T1000 (cell line): ENCODE measurements at places on chromosomes 7 and 10.
A peak's percentile ranks its signal among the peaks of the same experiment; 100 is the strongest.

DNA sequence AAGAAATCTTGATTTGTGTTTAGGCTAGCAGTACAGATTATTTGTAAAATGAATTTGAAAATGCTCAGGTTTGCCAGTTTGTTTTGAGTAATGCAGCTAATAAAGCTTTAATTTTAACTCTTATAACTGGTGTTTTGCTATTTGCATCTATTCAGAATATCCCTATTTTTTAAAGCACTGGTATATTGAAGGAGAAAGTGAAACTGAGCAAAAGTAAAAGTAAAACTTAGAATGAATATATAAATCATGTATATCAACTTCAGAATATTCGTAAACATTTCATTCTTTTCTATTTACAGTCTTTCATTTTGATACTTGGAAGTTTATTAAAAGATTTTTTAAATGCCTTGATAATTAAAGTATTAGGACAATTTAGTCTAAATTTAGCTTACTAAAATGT lies 26.2 kb downstream of the TASOR2 start:
- DNase-seq, result no peak

- DNase-seq, result no peak
Measured at GRCh38 chr7:95199779-95200558, 124.4 kb downstream of the PON1 start.

DNA sequence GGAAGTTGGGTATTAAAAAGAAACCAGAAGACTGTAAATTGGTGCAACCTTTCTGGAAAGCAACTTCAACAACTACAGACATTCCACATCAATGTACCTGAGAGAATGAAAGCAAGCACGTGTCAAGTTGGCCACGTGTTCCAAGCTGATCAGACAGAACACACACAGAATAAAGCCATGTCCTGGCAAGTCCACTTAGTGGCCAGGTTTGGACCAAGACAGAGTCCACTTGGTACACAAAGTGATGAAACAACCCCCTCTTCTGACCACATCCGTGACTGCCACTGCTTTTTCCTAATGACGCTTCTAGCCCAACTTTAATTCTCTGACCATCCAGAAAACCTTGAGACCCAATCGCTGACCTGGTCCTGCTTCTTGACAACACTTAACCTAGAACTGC lies 109.4 kb downstream of the ABLIM1 start:
- no peak for DNase-seq

DNA sequence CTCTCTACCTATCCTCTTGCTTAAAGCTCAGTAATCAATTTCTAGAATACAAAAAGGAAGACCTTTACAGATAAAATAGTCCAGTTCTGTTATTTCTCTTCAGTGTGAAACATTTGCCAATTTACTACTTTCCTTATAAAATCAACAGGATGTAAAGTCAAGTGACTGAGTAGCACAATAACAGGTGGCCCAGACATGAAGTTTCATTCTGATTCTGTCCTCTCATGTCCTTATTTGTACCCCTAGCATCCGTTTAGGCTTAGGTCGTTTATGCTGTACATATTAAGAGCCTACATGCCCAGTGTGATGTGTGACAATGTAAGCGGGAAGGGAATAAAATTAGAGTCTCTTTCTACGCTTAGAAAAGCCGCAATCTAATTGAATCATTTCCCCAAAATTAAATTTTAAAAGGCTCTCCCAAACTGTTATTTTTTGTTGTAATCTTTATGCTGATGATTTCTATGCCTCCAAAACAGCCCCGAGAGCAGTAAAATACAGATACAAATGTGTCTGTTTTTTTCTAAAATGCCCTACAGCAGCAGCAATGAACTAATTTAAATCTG lies 29.1 kb downstream of the EPC1 start:
- no peak for DNase-seq

GRCh38 chr10:28587970-28588290 lies 55.0 kb downstream of the WAC start:
- no peak for DNase-seq

DNA sequence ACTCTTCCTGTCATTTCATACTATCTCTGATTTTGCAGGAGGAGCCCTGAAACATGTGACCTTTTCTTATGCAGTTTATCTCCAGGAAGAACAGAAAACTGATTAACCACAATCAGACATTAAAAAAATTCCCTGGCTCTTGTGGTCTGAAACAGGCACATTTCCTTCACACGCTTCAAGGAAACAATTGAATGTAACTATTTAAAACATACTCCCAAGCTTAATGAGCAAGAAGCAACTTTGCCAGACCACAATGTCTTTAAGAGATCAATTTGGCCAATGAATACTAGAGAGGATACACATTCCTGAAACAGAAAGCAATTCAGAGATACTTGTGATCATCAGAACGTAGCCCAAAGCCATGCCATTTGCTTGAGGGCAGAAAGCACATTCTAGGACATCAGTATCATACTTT lies 65.8 kb downstream of the PIP4K2A start:
- no peak for DNase-seq

DNA sequence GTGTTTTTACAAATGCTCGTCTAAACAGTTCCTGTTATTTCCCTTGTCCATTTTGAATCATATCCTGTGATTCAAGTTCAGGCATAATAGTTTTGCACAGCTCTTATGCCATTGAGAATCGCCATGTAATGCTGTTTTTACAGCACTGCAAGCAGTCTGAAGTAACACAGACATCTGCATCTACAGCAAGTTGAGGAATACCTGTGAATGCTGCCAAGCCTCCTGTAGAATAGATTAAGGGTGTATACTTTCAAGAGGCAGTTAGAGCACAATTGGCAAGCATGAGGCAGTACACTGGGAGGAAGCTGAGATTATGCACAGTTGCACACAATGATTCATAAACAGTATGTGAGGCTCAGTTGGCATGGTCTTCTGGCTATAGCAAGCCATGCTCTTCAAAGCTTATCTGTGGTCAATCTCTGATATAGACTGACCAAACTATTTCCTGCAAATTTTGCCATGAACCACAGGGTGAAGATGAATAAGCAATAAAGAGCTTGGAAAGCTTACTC lies 121.9 kb upstream of the AKR1E2 start:
- DNase-seq, result no peak

DNA sequence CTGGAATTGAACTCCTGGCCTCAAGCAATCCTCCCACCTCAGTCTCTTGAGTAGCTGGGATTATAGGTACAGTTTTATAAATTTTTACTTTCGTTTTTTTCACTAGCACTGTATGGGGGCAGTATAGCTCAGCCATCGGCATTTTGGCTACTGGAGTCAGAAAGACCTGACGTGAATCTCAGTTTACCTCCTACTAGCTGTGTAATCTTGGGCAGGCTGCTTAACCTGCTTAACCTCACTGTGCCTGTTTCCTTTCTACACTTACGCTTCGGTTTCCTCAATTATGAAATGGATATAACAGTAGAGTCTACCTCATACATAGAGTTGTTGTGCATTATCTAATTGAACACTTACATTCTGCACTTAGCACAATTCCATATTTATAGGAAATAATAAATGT lies 16.7 kb downstream of the STN1 start:
- no peak for DNase-seq

DNA sequence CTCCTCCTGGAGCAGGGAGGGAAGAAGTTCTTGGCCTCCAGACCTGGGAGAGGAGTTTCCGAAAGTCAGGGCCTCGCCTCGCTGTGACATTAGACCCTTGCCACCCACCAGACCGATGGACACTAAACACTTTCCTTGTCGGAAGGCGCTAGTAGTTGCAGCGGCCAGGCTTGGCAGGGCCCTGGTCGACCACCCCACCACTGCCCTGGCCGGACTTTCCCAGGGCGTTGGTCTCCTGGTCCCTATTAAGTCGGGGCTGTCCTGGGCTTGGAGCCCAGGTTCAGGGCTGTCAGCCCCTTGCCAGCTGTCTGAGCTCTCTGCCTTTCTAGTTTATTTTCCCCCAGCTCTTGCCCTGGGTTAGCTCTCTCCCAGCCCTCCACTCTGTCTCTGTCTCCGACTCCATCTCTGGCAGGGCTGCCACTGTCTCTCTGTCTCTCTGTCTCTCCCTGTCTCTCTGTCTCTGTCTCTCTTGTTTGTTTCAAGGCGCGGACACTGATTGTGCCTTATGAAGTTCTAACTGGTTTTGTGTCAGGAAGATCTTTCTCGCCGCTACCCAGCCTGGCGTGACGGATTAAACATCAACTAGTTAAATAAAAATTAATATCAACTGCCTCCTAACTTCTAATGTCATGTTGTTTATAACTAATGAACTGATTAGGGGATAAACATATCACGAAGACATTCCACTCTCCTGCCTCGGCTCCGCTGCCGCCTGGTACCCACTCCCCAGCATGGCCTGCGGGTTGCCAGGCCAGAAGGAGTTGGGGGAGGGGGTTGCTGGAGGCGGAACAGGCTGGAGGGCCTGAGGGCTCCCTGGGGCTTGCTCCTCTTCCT lies 13.8 kb upstream of the PAX2 start:
- DNase-seq, result no peak

DNA sequence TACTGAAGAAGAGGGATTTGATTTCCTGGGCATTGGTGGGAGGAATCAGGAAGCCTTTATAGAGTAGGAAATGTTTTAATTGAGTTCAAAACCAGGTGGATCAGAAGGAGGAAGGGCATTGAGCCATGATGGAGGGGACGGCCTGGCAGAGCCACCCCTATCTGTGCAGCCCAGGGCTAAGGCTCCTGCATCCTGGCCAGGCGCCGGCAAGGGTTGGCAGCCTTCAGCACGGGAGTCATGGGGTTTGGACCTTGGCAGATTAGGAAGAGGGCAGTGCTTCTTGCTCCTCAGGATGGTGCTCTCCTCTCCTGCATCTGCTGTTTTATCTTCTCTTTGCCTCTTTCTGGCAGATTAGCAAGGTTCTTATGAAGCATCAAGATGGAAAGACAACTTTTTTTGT lies 12.5 kb downstream of the ZNF862 start:
- DNase-seq, result no peak

DNA sequence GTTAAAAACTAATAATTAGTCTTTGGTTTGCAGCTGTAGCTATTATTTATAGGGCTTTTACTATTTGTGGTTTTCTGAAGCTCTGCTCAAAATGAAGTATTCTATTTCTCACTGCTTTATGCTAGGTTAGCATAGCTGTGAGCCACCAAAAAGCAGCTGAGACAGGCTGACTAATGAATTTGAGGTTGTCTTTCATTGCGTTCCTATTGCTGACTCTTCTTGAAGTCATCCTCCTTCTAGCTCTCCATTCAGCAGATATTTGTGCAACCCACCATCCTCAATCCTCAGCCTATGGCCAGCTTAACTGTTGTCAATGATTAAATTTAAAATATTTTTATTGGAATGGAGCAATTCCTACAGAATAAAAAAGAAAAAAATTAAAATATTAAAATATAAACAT lies 2.1 kb upstream of the RALA start:
- peak; percentile 20 for DNase-seq

DNA sequence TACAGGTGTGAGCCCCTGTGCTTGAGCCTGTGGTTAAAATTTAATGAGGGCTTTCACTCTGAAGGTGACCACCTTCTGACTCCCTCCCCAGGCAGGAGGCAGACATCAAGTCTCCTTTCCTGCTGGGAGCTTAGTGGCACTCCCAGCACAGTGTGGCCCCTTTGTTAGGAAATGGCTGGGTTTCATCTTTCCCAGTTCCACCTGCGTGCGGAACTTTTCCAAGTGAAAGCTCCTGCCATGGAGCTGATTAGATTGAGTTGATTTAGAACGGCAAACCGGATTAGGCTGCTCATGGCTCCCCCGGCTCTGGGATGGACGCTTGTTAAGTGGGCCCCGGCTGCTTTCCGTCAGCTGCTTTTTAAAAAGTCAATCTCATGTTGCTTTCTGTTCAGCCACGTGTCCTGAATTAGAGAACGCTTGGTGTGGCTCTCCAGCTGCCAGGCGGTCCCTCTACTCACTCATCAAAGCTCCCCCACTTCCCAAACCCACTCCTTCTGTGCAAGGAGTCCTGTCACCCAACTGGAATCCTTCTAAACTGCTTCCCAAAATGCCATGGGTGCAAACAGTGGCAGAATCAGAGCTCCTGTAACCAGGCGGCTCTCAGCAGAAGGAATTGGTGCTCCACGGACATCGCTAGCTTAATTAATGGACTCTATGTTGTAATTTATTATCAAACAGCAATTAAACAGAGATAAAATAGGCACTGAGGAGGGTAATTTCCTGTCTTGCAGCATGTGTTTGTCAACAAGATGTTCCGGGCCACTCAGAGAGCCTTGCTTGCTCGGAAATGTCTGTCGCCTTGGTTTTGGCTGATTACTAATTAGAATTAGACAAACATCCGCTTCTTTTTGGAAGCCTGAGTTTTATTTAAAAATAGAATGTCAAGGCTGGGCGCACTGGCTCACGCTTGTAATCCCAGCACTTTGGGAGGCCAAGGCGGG lies 551.2 kb downstream of the GALNT17 start:
- no peak for DNase-seq

DNA sequence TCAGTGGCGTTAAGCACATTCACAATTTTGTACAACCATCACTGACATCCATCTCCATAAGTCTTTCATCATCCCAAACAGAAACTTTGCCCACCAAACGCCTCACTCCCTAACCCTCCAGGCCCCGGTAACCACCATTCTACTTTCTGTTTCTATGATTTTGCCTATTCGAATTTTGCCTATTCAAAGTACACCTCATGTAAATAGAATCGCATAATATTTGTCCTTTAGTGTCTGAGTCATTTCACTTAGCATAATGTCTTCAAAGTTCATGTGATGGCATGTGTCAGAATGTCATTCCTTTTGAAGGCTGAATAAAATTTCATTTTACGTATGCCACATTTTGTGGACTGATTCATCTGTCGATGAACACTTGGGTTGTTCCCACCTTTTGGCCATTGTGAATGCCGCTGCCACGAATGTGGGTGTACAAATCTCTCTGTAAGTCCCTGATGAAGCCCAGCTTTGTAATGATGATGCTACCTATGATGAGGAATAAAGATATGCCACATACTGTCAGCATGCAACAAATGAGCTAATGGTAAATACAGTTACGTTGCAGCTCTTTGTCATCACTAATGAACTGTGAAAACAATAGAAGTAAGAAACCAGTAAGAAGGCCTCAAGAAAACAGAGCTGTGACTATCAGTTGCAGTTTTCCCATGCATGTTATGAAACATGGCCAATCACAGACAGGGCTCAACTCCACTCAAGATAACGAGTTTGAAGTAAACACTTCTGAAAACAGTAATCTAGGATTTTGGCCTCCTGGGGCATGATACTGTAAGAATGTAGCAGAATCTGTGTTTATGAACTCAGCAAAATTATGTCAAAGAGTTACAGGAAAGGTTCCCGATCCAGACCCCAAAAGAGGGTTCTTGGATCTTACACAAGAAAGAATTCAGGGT lies 120.0 kb downstream of the ADAM12 start:
- DNase-seq, result no peak

GRCh38 chr10:11344550-11344949 lies 266.9 kb downstream of the USP6NL start:
- DNase-seq, result no peak

GRCh38 chr7:18570890-18571478 lies 75.4 kb downstream of the HDAC9 start:
- no peak for DNase-seq

GRCh38 chr7:155785536-155785935 lies 26.7 kb downstream of the SHH start:
- peak; percentile 12 for DNase-seq

- DNase-seq, result no peak
Measured at GRCh38 chr7:711922-712380, 14.5 kb upstream of the DNAAF5 start.
